GM04503 (cell line): ENCODE measurements at places on chromosomes 3 and 15.
A peak's percentile ranks its signal among the peaks of the same experiment; 100 is the strongest.

DNA sequence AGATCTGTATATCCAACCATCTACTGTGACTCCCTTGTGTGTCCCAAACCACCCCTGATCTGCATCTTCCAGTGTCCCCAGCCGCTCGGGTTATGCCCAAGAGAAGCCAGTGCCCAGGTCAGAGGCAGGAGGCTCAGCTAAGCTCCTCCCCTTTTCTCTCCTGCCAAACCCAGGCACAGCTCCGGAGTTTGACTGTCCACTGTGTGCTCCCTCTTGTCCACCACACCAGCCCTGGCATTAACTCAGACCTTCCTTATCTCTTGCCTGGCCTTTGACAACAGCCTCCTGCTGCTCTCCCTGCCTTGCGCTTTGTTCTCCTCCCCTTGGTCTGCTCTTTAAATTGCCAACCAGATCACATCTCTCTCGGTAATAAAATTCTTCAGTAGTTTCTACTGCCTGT is 39.3 kb downstream of the DGKG start:
- DNase-seq = no peak

GRCh38 chr15:81268881-81269601 is 54.9 kb downstream of the STARD5 start:
- DNase-seq = no peak

GRCh38 chr3:15428539-15428938 is 1.1 kb downstream of the EAF1 start:
- DNase-seq = peak; percentile 66

- DNase-seq = no peak
Observed at GRCh38 chr3:117586161-117586560, 876.6 kb downstream of the TUSC7 start.

DNA sequence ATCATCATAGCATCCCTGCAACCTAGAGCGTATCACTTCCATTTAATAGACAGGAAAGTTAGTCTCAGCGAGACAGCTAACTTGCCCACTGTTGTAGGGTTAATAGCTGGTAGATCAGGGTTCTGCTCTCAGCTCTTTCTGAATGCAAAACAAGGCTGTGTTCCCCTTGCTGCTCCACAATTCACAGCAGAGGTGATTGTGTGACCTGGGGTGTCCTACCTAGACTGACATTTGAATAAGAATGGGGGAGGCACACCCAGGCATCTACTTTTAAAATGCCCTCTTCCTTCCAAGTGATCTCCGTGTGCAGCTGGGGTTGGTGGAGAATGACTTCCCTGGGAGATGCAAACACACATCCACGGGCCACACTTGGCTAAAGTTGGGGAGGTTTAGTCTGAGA is 43.0 kb upstream of the CACNA2D3 start:
- no peak for DNase-seq

- DNase-seq = peak; percentile 21
Observed at GRCh38 chr3:27289769-27290413, 79.3 kb downstream of the NEK10 start.

GRCh38 chr15:38401701-38402100 is 52.2 kb upstream of the FAM98B start:
- no peak for DNase-seq

DNA sequence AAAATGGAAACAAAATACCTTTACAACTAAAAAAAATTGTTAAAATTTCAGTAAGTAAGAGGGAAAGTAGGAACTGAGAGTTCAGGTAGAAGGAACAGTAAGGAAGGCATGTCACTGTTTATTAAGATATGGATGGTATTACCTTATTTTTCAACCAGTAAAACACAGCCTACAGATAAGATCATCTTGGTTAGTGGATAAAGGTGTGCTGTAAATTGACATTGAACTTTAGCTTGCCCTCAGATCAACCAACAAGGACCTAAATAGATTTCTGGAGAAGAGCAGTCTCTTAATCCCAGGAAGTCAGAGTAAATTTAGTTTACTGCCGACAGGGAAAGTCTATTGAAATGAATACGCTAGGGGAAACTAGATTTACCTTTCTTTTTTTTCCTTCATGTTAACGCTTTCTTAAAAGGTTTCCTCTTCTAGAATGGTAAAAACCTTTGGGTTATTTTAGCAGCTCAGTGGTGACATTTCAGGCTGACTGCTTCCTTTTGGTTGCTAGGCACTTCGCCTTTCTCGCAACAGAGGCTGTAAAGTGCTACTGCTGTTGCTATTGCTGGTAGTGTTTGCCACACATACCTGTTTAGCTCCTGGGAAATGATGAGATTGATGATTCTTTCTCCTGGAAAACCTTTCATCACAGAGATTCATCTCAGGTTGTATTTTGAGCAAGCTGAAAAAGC is 12.9 kb downstream of the DZIP3 start:
- no peak for DNase-seq

- DNase-seq = no peak
Observed at GRCh38 chr3:6504347-6504746, 356.6 kb upstream of the GRM7 start.

GRCh38 chr3:87798567-87798947 is 260.2 kb downstream of the CGGBP1 start:
- DNase-seq = no peak
